NCI-H1930 (cell line): ENCODE measurements at places on chromosomes 16 and 17.

GRCh38 chr17:62965686-62966425 lies at the start of gene TANC2:
TANC2 (plus strand) TSS chr17:62966235; CDS start chr17:63009560, 43,325 bp downstream.
- DNase-seq: peak; percentile 73

DNA sequence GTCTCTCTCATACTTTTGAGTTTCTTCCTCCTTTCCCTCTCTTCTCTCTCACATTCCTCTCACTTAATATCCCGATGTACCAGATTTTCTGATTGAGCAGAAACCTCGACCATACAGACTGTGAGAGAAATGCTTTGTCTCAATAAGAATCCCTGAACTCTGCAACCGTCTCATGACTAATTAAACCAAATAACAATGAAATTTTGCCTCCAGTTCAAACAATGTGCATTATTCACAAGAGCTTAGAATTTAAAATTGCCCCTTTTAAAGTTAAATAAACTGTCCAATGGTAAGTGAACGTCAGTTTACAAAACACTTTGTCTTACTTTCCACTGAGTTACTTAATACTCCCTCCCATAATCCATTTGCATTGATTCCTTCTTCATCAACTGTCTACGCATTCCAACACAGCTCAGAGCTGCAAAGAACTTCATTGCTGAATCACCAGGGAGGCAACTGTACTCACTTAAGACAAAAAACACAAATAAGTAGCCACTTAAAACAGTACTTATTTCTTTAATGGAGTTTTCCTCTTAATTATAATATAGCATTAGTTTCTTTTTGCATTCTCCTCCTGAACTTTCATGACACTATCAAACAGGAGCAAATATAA lies 4.9 kb downstream of the CDH11 start:
- no peak for DNase-seq

GRCh38 chr16:56260378-56261160 lies 69.3 kb downstream of the GNAO1 start:
- DNase-seq: no peak

DNA sequence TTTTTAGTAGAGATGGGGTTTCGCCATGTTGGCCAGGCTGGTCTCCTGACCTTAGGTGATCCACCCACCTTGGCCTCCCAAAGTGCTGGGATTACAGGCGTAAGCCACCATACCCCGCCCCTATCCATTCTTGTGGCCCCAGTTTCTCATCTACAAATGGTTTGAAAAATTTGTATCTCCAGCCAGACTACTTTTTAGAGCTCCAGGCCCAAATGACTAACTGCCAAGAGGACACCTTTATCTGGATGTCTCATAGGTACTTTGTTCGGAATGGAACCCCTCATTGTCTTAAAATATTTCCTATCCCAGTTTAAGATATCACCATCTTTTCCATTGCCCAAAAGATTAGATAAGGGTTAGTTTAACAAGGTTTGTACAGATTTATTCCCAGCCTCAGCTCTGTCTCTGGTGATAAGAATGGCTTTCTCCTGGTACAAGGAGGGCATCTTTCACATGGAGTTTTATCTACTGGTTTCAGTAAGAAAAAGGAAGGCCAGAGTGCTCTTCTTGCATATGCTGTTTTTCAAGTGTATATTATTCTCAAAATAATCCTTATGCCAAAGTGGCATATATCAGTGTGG lies 4.9 kb upstream of the CDC27 start:
- no peak for DNase-seq

GRCh38 chr16:58639230-58639629 lies 9.6 kb upstream of the CNOT1 start:
- DNase-seq: no peak

DNA sequence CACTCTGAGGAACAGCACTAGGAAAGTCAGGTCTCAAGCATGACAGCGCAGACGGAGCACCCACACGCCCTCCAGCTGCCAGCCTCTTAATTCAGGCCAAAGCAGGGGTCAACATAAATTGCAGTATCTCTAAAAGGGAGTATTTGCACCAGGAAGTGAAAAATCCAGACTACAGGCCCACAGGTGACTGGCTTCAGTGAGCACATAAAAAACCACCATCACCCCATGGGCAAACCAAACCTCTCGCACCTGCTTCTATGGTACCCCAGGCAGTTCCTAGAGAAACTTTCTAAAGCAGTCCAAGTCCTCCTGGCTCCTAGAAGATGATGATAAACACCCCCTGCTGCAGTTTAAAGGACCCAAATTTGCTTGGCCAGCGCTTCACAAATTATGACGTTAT lies 129.8 kb downstream of the ZNF423 start:
- no peak for DNase-seq

GRCh38 chr16:4402439-4403132 lies 13.8 kb downstream of the CORO7 start:
- peak; percentile 85 for DNase-seq
